ENCODE measurements at places on chromosomes 12 and 14.

DNA sequence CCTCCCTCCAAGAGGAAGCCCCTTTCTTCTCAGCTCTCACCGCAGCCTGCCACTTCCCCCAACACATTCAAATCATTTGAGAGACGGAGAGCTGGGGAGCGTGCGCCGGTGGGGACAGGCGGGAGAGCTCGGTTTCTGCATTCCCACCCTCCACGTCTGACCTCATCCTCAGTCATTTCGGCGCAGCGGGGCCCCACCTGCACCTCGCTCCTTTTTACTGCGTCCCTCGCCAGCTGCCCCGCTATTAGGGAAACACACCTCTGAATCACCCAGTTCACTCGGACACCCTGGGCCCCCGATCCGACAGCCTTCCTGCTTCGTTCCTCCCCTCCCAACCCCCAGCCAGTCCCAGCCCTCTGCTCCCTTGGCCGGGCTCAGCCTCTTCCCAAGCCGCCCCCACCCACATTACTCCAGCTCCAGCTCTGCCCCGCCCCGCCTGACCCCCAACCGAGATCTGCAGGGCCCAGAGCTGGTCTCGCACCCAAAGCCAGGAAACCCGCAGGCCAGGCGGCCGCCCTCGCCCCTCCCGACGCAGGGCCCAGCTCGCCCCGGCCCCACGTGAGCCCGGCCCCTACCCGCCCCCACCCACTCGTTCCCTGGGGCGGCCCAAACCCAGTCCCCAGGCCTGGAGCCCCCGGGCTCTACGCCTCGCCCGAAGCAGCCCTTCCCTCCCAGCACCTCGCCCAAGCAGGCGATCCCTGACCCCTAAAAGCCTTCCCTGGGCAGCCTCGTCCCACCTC is 783 bp downstream of the CORO1C start:
- DNase-seq = peak; percentile 82

DNA sequence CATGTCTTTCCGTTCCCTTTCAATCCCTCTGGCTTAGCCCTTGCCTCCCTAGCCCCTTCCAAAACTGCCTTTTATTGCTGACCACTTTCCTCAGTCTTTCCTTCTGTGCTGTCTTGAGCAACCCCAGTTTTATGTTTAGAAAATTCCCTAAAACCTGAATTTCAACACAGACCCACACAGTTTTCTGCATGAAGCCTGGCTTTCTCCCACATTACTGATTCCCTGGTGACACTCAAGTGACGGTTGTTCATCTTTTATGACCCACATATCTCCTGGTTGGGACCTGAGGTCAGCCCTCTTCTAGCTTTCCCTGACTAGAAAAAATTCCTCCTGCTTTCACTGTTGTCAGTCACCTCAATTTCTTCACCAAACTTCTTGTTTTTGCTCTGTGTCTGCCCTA is 21.0 kb downstream of the FGD4 start:
- DNase-seq = no peak

DNA sequence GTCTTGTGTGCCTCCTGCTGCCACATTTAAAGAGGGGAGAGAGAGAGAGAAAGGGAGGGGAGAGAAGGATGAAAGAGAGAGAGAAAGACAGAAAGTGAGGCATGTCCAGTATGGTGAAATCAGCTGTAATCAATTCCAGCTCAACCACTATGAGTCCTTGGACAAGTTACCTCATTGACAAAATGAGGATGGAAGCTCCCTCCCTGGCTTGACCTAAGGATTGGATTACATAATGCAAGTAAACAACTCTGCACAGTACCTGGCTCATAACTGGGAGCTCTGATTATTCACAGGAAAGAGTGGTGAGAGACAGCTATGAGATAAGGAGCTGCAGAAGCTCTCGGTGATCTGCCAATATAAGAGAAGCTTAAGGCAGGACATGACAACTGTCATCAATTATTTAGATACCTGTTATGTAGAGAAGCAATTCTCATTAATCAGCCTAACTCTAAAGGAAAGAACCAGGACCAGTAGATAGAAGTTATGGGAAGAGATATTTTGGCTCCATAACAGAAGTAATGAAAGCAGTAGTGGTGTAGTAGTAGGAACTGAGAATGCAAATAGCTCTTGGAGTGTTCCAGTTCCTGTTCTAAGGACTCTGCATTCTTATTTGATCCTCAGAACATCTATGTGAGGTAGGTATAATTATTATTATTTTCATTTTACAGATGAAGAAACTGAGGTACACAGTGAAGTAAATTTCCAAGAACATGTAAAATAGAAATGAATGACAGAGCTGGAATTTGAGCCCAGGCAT is 791.6 kb downstream of the DIO2 start:
- no peak for DNase-seq

DNA sequence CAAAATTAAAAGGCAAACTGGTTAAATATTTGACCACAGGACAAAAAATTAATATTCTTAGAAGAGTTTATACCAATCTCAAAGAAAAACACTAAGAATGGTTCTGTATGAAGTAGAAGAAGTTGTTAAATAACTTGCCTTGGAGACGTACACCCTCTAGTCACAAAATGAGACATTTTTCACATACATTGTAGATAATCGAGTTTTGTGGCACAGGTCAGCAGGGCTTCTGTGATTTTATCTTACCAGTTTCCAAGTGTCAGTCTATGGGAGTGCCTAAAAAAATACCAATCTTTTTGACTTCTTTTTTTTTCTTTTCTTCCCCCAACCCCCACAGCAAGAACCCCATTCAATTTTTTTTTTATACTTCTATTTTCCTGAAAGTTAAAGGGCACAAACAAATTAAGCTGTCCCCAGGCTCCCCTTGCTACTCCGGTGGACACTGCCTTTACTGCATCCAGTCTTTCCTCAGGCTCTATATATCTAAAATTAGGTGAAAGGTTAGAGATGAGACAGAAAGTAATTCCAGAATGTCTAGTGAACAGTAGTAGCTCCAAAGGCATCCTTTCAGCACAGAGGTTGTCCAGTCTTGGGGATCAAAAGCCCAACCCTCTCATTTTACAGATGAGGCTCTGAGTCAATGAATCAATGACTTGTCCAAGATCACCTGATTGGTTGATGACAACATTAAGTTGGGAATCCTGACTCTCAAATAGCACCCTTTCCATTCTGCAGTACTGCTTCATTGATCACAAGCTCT is 6.2 kb downstream of the LIMA1 start:
- DNase-seq = no peak

- no peak for DNase-seq
These were observed 16.6 kb upstream of the MCRS1 start for GRCh38 chr12:49584591-49584990.

DNA sequence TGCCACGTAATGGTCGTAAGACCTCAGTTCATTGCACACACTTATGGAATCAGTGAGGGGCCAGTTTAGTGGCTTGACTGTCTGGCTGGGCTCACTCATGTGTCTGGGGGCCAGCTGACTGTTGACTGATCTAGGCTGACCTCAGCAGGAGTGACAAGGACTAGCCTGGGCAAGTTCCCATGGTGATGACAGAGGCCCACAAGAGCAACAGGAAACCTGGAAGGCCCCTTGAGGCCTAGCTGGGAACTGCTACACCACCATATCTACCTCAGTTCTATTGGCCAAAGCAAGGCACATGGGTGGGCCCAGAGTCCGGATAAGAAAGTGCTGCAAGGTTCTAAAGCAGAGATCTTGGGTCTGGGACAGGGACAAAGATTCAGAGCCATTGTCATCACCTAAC is 21.3 kb upstream of the RFLNA start:
- DNase-seq = no peak

GRCh38 chr12:32198555-32198954 is 91.9 kb downstream of the BICD1 start:
- DNase-seq = no peak

DNA sequence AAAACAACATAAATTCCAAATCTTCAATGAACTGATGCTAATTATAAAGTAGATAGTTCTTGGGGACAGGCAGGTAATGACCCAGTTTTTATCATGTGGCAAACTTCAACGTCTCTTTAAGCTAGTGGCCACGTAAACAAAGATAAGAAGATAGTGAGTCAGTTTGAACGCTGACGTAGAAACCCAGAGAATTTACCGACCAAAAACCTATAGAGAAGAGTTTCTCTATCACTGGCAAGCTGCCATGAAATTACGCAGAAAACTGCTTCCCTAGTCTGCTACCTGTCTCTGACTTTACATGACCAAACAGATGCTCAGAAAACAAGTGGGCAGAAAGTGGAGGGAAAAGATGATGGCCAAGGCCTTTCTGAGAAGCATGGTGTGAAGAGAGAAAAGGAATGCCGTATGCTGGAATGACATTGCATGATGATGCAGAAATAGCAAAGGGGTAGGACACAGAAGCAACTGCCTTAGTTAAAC is 136.3 kb downstream of the ITPR2 start:
- DNase-seq = no peak

- no peak for DNase-seq
These were observed 356.9 kb upstream of the LMO3 start for GRCh38 chr12:16962889-16963288.

DNA sequence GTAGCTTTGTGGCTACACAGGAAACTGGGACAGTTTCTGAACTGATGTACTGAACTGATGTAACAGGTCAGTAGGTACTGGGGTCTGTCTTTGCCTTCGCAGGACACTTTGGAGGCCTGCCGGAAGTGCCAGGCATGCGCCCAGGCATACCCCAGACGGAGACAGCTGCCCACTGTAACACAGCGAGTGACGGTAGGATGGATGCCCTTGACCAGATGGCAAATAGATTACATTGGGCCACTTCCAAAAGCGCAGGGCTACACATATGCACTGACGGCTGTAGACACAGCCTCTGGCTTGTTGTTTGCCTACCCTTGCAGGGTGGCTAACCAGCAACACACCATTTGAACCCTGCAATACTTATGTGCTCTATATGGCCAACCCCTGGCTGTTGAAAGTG is 94.1 kb upstream of the TMPO start:
- DNase-seq = no peak

GRCh38 chr12:123231931-123232330 is 1.0 kb downstream of the MPHOSPH9 start:
- DNase-seq = no peak

- DNase-seq = no peak
These were observed 53.7 kb upstream of the PELI2 start for GRCh38 chr14:56064513-56064912.

DNA sequence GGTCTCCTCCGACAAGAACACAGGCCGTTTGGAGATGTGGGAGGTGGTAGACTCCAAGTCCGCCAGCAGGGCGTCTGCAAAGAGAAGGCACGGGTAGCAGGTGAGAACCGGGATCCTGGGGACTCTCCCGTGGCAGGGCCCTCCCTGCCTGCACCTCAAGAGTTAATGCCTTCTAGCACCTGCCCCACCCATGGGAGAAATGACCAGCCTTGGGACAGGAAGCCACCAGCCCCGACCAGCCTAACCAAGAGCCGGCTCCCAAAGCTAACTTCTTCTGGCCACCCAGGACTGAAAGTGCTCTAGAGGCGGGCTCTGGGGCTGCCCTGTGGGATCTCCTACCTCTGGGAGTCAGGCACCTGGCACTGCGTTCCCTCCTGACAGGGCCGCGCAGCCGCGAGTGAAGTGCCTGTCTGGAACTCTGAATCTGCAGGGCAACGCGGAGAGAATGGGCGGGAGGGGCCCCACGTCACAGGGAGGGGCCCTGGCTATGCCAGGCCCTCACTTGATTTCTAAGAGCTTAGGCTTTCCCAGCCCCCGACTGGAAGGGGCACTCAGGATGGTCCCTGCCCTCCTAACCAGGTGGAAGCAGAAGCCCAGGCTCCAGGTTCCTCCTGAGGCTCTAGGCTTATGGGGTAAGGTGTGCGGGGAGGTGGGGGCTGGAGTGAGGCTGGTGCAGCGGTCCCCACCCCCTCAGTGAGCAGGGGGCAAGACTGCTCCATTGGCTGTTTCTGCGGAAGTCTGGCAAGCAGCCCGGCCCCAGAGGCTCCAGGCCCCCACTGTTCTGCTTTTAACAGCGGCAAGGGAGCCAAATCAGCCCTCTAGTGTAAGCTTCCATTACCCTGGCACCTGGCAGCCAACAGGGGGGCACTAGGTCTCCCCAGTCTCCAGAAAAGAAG is 23.6 kb upstream of the RPLP0 start:
- no peak for DNase-seq

DNA sequence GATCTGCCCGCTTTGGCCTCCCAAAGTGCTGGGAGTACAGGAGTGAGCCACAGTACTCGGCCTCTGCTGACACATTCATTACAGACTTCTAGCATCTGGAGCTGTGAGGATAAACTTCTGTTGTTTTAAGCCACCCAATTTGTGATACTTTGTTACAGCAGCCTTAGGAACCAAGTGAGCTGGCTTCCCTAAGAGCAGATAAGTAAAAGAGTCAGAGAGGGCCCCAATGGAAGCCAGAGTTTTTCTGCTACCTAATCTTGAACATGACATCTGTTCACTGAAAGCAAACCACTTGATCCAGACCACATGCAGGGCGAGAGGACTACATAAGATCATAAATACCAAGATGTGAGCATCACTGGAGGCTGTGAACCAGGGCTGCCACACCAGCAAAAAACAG is 3.7 kb upstream of the MAPKAPK5 start:
- DNase-seq = no peak

DNA sequence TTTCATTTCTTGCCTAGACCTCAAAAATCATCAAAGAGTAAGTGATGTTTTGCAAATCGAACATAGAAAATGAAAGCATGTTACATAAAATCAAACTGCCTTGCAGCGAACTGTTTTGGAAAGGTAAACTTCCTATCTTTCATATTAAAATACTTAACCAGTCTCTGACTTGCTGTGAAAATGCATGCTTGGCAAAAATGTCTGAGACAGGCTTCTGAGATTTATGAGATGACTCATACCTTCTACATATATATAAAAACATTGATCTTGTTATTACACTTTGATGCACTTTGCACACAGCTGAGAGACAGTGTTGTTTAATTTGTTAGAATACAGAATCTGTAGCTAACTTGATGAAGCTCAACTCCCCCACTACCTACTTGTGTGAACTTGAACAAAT is 179.1 kb downstream of the KITLG start:
- DNase-seq = peak; percentile 44

DNA sequence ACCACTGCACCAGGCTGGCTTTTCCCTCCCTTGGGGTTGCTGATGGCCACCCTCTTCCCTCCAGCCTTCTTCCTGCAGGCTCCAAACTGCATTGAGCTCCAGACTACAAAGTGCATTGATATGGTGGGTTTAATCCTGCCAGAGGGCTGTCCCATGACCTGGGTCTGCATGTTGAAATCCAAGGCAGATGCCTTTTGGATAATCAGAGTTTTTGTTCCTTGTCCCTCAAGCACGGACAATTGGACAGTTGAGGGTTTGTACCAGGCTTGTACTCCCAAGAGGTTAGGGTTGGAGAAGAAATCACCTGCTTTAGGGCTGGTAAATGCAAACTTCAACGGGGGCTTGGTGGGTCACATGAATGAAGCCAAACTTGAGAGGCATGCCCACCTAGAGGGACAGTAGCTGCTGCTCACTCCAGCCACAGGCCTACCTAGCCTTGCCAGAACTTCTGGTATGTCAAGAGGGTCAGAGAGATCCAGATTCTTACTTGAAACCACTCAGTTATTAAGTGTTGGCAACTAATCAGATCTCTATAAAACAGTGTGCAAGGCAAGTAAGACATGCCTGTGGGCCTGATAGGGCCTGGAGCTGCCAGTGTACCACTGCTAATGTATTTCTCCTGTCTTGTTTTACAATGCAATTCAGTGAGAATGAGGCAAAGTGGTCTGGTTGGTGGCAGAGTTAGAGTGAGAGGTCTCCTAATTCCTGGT is 21.7 kb upstream of the KRT83 start:
- no peak for DNase-seq

- no peak for DNase-seq
These were observed 53.7 kb downstream of the C12orf75 start for GRCh38 chr12:105384220-105384619.

All from adipocyte (in vitro differentiated cells).